NCI-H82 (cell line): ENCODE measurements at places on chromosomes 2 and 18.

DNA sequence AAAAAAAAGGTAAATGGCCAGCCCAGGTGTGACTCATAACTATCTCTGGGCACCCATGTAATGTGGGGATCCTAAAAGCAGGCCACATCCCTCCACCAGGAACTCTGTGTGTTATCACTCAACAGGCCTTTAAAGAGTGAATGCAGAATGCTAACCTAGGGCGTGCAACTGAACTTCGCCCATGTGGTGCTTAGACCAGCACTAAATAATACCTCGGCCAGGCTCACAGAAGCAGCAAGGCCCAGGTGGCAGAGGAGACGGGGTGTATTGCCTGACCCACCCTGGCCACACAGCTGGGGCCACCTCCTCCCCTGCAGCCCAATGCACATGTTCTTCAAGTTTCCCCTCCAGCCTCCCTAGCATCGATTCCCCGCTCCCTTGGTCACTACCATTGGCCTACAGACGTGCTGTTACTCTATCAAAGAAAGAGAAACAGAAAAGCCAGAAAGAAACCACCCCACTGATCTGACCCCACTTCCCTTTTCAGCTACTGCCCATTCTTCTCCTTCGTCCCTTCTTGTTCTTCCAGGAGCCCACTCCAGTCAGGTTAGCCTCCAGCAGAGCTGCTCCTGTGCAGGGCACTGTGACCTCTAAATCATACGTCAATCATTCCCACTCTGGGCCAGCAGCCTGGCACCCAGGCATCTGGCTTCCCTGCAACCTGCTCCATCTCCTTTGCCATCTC, 22.0 kb downstream of the FAM178B start:
- DNase-seq, result no peak

DNA sequence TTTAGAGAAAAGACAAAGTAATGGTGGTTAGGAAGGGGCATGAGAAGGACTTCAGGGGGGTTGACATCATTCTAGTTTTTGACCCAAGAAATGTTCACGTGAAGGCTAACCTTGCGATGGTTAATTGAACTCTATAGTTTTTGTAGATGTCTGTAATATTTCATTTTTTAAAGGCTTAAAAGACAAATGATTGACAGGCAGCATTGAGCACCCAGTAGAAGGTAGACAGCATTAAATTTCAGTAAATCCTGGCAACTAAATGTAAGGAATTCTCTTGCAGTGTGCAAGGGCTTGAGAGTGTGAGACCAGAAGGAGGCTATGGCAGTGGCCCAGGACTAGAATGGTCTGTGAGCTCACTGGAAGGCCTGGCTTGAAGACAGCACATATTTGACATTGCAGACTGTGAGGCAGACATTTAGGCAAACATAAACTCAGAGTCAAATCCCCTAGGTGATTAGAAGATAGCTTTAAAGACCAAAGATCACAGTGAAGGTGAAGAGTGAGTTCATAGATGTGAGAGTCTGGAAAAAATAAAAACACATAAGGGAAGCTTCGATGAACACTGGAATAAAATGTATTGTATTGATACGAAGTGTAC, 100.1 kb upstream of the MAP4K4 start:
- DNase-seq, result no peak

DNA sequence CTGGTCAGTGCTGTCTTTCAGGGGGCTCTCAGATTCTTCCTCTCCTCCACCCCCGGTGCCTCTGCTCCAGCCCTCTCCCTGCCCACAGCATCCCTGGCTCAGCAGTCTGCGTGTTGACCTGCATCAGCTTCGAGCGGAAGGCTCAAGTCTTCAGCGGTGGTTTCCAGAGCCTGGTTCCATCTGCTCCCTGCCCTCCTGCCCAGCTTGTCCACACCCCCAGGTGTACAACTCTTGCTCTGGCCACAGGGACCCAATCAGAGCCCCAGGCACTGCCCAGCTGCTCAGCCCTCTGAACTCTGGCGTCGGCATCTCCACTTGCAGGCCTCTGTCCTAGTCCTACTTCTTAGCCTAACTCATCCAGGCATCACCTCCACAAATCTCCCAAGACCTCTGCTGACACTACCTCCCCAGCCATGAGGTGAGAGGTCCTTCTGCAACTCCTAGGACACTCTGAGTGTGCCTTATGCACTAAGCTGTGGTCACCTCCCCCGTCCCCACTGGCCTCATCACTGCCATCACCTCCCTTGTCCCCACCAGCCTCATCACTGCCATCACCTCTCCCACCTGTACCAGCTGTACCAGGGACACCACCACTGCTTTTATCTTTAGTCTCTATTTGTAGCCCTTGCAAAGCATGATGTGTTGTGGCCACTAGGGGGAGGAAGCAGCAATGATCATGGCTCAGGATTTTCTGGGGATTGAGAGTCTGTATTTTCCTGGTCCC, 60.9 kb downstream of the EDAR start:
- peak; percentile 81 for DNase-seq

DNA sequence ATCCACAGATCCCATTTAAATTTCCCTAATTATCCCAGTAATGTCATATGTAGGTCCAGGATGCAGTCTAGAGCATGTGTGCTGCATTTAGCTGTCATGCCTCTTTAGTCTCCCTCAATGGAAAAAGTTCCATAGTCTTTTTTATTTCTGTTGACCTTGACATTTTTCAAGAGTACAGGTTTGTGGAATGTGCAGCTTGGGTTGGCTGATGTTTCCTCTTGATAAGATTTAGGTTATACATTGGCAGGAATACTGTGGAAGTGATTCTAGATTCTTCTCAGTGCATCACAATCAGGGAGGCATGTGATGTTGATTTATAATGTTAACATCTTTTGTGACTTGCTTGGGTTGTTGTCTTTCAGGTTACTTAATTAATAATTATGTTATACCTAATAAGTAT, 42.5 kb downstream of the PPM1B start:
- no peak for DNase-seq

- DNase-seq, result no peak
These were observed 24.1 kb downstream of the DCDC2C start for GRCh38 chr2:3727397-3728045.

DNA sequence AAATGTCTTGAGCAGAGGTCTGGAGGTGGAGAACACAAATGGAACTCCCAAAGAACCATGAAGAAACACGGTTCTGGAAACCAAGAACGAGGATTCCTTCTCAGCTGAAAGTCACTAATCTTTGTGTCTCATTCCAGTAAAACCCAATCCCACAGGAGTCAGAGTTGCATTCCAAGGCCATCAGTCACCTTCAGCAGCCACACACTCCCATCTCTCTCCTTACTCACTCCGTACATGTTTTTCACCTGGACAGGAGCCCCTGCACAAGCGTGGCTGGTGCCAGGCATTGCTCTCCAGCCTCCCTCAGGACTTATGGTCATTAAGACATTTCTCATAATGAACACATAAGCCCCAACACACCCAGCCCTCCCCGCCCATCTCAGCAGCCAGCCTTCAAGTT, 175.4 kb upstream of the SIX2 start:
- DNase-seq, result no peak

DNA sequence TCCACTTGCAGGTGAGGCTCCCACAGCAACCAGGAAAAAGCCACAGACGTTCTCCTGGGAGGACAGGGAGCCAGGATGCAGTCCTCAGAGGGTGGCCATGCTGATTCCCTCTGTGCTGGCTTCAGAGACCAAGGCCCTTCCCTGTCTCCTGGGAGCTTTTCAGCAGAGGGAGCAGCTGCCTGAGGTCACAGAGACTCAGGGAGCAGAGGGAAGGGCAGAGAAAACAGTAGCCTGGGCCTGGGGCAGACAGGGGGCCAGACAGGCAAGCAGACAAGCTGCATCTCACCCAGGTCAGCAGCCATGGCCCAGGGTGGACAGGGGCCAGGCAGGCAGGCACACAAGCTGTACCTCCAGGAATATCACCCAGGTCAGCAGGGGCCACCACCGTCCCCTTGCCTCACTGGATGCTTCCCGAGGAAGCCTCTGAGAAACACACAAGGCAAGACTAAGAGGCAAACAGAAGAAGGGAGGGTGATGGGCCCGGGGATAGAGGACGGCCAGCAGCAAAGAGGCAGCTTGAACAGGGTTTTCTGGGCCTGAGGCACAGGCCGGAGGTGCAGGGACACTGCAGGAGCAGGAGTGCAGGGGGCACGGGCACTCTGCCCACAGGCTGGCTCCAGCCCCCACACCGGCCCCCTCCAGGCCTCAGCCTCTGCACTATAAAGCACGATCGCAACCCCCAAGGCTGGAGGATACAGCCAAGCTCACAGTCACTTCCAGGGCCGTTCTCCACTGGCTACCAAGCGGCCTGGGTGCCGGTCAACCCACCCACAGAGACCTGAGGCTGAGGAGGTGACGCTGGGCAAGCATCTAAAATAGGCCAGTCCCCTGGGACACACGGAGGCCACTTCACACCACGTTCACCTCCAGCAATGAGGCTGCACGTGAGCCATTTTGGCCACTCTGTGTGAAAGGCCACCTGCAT, 6.1 kb downstream of the SLC66A2 start:
- no peak for DNase-seq

GRCh38 chr18:37964885-37965571, 399.4 kb upstream of the CELF4 start:
- no peak for DNase-seq

DNA sequence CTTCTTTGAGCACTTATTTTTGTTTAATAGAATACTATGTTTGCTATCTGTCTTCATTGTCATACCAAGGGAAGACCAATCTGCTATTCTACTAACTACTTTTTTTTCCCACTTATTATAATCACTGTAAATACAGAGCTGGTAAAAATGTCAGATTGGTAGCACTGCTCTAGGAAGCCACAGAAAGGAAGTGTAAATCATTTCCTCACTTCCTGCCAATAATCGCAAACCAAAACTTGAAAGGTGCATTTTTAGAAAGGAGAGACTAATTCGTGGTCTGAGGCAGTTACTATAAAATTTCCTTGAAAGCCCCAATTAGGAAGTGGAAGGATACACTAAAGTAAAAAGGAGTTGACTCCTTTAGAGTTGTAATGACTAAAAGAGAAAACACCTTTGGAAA, 13.9 kb upstream of the THSD7B start:
- no peak for DNase-seq

GRCh38 chr2:20661421-20662307, 5.3 kb upstream of the GDF7 start:
- DNase-seq, result peak; percentile 81

GRCh38 chr2:112121682-112122254, 16.4 kb upstream of the FBLN7 start:
- DNase-seq, result peak; percentile 65

GRCh38 chr2:151852260-151853069, 24.2 kb upstream of the ARL5A start:
- no peak for DNase-seq

DNA sequence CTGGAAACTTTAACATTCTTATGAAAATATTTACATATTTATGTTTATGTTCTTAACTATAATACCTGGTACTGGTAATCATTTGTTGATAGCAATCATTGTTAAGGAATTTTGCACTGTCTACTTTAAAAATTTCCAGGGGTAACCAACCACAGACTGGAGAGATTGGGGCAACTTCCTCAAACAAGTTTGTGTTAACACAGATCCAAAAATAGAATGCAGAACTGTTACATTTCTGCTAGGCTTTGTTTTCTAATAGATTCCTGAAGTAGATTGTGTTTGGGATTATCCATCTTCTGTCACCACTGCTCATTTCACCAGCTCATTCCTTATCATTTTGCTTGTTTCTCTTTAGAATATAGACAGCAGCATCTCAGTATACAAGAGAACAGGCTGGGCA, 23.7 kb downstream of the RNF125 start:
- no peak for DNase-seq

DNA sequence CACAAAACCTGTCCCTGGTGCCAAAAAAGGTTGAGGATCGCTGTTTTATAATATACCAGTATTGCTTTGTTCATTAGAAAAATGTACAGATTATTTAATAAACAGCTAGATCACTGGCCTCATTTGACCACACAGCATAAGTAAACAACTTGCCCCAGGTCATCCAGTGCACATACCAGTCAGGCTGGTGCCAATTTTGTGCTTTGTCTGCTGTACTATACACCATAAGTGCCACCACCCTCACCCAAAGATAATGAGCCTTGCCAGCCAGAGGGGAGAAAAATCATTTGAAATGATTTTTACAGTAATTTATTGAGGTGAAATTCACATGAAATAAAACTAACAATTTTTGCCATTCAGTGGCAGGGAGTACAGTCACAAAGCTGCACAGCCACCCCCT, 202.2 kb upstream of the TWIST2 start:
- DNase-seq, result no peak

DNA sequence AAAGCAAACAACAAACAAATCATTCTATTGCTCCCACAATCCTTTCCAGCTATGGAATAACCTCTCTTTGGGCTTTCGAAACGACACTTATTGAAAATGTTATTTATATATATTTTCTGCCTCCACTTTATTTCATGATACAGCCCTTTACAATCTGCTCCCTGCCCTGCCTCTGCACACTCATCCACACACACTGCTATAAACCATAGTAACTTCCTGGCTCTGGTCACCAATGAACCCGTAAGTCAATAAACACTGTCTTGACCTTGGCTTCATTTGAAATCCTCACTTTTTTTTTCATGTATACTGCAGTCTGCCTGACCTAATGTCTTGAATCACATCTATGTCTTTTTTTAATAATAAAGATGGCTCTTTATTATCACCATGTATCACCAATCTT, 161.5 kb downstream of the SLC39A10 start:
- DNase-seq, result peak; percentile 29

DNA sequence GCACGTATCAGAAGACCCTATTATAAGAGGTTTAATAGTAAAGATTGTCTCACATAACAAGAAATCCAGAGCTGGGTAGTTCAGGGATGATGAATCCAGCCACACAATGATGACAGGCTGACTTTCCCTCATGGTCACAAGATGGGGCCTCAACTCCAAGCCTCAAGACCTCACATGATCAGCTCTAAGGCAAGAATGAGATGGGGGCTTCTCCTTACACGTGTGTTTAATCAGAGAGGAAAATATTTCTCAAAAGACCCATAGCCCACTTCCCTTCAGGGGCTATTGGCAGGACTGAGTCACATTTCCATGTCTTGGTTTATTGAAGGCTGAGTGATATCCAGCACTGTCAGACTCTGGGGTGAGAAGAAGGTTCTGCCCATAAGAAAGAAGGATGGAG, 100.2 kb upstream of the FOSL2 start:
- no peak for DNase-seq
